ENCODE measurements at places on chromosomes 1 and 21. TPM values are rescaled to one million over a fixed set of nuclear protein-coding genes. Genes with fewer than 3 reads are reported as not detected.

The HMGN2 gene
- polyA plus RNA-seq: 474 TPM

The ABCB10 gene
- 4.4 TPM for polyA plus RNA-seq

The RNU1-4 gene
- not detected for polyA plus RNA-seq

The LAD1 gene
- polyA plus RNA-seq: 63.7 TPM

The SPRR2F gene
- not detected for polyA plus RNA-seq

- no peak for DNase-seq
Measured at GRCh38 chr1:76292418-76293184, 218.1 kb downstream of the ST6GALNAC3 start.

DNA sequence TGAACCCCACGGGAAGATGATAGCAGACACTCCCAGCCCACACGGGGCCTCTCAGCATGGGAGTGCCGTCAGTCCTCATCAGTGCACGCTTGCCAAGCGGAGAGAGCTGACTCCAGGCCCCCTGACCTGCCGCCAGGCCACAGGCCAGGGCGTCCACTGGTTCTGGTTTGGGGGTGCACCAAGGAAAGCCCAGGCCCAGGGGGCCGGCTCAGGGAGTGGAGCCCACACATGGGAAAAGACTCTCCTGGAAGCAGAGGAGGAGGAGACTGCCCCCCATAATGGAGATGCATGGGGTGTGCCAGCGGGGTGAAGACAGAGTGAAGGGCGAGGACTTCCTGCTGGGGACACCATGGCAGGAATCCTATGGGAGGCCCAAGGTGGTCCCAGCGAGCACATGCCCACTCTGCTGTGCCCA lies 6.4 kb downstream of the TRIM11 start:
- peak; percentile 40 for DNase-seq

GRCh38 chr1:183870351-183871077 lies 65.6 kb downstream of the RGL1 start:
- DNase-seq: peak; percentile 92

- DNase-seq: peak; percentile 54
Measured at GRCh38 chr21:45421846-45422775, 17.1 kb downstream of the COL18A1 start.

DNA sequence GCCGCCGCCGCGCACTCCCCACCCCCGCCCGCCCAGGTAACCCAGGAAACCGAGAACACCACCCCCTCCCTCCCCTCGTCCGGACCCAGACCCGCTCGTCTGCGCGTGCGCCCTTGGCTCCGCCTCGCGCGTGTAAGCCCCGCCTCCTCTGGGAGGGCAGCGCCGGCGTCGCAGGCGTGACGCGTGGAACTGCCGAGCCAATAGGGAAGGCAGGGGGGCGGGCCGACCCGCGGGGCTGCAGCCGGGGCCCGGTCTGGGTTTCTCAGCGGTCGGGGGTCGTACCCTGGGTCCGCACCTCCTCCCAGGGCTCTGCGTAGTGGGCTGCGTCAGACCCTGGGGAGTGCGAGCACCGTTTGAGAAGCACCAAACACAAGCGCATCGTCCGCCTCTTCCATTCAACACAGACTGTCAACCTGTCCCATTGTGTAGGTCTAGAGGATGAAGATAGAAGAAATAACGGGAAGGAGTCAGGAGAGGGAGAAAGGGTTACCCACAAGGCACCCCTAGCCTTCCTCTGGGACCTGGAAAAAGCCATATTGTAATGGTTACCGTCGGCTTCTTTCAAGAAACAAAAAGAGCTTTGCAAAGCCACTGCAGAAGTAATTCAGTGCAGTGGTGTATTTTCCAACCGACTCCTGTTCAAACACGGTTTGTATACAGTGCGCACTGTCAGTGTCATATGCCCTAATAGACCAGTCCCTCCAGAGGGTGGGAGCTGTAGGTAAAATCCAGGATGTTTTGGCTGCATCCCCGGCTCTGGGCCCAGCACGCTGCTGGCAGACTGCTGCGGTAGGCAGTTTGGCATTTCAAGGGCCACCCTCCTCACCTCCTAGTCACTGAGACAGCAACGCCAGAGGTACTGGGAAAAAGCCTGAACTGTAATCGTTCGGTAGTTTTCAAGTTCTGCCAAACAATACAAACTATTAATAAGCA lies 473 bp upstream of the LYST start:
- peak; percentile 97 for DNase-seq

All from sigmoid colon (tissue), 7 donors.